ENCODE measurements at places on chromosomes 4 and X.

GRCh38 chrX:8607326-8607725, 124.6 kb downstream of the ANOS1 start:
- DNase-seq: no peak

GRCh38 chrX:134454506-134454905, 5.5 kb upstream of the HPRT1 start:
- no peak for DNase-seq

GRCh38 chr4:140426610-140427105, 790 bp downstream of the CLGN start:
- DNase-seq: no peak

GRCh38 chrX:106948641-106949040, 28.4 kb downstream of the CLDN2 start:
- no peak for DNase-seq

DNA sequence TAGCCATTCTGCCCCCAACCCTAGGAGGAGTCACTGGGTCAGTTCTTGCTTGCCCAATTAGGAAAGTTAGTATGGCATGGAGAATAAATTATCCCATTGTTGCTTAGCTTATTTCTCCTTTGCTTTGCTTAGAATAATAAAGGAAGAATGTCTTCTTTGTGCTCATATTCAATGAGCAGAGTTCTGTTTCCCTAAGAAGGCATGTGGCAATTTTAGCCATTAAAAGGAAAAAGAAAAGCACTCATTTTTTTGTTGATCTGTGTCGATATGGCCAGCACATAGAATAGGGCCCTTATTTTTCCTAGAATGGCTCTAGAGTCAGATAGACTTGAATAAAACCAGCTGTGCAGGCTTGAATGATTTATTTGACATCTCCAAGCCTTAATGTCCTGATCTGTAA, 166.4 kb upstream of the PPARGC1A start:
- DNase-seq: no peak

- DNase-seq: no peak
Measured at GRCh38 chr4:92249541-92249940, 54.2 kb upstream of the GRID2 start.

DNA sequence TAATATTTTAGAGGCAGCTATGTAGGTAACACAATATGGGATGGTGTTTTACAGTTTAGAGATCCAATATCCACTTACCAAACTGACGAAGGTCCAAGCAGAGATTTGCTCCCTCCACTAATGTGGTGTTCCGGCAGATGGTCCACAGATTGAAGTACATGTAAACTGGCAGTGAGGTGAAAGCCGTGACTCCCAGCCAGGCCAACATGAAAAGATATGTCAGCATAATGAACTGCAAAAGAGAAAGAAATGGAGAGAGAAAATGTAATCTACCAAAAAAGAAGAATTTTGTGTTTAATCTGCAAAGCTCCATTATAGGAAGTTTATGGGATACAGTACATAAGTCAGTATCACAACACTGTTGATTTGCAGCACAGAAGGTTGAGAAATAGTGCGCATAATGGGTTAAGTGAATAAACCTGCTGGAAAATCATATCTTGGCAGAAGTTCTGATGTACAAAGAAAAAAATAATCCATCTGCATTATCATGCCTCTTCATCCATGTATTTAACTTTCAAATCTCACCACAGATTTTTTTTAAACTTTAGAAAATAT, 160.2 kb downstream of the GPM6A start:
- no peak for DNase-seq

DNA sequence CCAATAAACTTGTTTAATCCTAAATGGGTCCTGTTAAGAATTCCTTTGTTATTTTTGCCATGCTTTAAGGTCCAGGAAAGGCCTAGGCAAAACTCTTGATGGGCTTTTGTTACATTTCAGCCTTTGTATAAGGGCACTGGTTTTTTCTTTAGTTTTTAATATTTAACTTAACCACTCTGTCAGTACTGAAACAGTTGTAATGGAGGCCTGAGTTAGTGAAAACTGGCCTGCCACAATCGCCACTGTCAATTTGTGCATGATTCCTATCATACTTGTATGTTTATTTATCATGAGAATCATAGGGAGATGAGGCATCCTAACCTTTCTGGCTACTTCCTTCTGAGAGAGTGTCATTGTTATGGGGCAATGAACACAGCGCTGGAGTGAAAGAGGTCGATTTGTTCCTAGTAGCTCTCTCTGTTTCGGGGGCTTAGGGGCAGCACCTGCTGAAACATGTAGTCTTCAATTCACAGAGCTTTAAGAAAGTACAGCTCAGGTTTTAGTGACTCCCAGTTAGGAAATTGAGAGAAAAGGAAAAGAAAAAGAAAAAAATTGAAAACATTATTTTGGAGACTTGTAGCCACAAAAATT, 393.8 kb upstream of the FSTL5 start:
- no peak for DNase-seq

- DNase-seq: no peak
Measured at GRCh38 chrX:87727620-87728019, 210.0 kb downstream of the KLHL4 start.

DNA sequence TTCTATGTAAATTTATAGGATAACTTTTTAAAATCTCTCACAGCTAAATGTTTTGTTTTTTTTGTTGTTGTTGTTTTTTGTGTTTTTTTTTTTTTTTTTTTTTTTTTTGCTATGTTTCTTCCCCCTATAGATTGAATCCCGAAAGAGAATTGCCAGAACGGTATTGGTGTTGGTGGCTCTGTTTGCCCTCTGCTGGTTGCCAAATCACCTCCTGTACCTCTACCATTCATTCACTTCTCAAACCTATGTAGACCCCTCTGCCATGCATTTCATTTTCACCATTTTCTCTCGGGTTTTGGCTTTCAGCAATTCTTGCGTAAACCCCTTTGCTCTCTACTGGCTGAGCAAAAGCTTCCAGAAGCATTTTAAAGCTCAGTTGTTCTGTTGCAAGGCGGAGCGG, 4.1 kb downstream of the BRS3 start:
- DNase-seq: no peak

GRCh38 chrX:133939655-133940302, 45.6 kb downstream of the GPC3 start:
- no peak for DNase-seq

GRCh38 chr4:66451741-66452140, 781.5 kb upstream of the EPHA5 start:
- DNase-seq: no peak

- no peak for DNase-seq
Measured at GRCh38 chr4:148954011-148954749, 512.0 kb upstream of the NR3C2 start.

GRCh38 chrX:111041018-111041462, 55.0 kb upstream of the PAK3 start:
- DNase-seq: no peak

DNA sequence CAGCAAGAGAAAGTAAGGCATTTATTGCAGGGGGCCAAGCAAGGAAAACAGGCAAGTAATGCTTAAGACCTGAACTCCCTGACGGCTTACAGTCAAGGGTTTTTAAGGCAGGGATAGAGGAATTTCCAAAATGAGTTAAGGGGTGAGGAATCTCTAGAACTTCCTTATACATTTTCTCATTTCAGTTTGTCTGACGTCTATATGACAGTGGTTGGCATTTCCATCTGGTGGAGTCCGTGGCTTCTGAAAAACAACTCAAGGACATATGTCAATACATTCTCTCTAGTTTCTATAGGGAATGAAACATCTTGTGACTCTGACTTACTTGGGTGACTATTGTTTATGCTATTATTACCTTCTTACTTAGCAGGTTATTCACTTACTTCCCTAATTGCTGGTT, 19.3 kb upstream of the GUCY2F start:
- no peak for DNase-seq

- DNase-seq: no peak
Measured at GRCh38 chr4:53365121-53365485, 758 bp downstream of the SCFD2 start.

- DNase-seq: no peak
Measured at GRCh38 chrX:50815120-50815519, 1.1 kb upstream of the SHROOM4 start.

- DNase-seq: peak; percentile 57
Measured at GRCh38 chr4:17636696-17637622, 22.5 kb downstream of the MED28 start.

DNA sequence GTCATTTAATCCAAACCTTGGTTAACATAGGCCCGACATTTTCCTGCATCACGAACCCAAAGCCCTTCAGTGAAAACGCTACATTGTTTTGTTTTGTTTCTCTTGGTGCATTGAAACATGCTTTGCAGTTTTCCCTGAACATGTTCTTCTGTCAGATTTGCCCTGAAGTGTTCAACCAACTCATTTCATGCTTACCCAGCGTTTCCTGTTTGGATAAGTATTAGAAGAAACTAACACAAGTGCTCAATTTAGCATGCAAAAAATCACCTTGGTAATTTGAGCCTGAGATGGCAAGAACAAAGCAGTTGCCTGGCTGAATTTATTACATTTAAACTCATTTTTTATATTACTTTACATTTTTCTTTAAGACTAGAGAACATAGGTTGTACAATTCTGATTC, 160.1 kb upstream of the VCX3A start:
- no peak for DNase-seq

GRCh38 chr4:77104791-77105540, 29.2 kb upstream of the CCNI start:
- no peak for DNase-seq

DNA sequence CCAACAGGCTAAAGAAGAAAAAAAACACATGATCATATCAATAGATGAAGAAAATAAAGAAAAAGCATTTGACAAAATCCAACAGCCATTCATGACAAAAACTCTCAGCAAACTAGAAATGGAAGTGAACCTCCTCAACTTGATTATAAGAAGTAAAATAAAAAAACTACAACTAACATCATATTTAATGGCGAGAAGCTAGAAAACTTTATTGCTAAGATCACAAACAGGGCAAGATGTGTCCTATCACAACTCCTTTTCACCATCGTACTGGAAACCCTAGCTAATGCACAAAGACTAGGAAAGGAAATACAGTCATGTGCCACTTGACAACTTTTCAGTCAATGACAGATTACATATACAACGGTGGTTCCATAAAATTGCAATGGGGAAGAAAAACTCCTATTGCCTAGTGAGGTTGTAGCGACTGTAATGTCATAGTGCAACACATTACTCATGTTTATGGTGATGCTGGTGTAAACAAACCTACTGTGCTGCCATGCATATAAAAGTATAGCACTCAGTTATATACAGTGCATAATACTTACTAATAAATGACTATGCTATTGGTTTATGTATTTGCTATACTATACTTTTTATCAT, 12.1 kb upstream of the MANBA start:
- DNase-seq: no peak

DNA sequence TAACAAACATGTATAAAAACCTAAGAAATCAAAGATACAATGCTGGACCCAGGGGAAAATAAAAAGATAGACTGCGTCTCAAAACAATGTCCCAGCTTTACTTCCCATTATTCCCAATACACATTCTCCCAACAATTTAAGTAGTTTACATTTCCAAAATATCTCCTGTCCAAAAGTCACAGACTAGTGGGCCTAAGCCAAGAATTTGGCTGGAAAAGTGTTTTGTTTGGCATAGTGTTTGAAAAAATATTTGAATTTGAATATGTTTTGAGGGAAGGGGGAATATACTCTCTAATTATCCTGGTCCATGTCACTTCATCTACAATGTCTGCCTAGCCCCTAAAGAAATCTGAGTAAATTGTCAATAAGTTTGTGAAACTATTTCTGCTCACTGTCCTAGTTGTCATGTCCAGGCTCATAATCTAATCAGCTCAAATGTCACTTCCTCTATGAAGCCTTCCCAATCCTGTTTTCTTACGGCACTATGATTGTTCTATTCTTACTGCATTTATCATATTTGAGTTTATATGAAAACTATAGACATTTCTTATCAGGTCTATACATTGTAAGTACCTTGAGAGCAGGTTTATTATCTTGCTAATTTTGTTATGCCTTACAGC, 74.4 kb downstream of the SEC24D start:
- DNase-seq: no peak

DNA sequence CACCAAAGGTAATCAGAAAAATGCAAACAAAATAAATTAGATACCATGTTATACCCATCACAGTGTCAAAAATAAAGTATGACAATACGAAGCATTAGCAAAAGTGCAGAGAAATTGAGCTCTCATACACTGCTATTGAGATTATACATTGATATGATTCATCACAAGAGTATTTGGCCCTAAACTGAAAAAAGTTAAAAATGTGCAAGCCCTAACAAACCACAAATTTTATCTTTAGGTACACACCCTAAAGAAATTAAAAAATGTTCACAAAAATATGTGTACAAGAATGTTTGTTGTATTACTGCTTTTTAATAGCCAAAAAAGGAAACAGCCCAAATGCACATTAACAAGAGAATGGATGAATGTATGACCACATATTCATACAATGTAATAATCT, 137.9 kb upstream of the MAGEA10 start:
- no peak for DNase-seq

DNA sequence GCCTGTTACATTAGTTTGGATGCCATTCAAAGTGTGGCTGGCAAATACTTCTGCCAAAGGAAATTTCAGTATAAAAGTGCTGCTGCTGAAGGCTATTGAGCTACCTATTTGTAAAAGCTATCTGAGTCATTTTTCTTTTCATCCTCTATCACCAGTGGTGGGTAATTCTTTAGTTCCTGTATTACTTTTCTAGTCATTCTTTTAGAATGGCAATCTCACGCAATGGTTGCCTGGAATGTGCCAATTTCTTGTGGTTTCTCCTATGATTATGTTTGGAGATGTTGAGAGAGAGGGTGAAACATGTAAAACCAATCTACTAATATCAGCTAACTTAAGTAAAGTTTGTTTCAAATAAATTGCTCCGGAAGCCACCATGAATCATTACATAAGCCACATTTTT, 685.0 kb downstream of the RAPGEF2 start:
- no peak for DNase-seq

DNA sequence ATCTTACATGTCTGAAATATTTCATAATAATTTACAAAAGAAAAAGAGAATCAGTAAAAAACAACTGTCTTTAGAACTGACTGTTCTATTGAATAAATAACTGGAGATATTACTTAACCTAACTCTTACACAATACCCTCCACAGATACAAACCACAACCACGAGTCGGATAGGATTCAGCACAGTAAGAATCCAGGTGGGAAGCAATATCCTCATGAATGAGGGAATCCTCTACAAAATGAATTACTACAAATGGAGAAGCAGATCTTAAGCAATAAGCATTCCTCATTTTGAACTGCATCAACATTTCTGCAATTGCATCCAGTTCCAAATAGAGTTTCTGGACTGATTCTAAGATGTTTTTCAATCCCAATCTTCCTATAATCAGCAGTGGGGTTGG, 227.1 kb downstream of the SH2D1A start:
- DNase-seq: no peak

DNA sequence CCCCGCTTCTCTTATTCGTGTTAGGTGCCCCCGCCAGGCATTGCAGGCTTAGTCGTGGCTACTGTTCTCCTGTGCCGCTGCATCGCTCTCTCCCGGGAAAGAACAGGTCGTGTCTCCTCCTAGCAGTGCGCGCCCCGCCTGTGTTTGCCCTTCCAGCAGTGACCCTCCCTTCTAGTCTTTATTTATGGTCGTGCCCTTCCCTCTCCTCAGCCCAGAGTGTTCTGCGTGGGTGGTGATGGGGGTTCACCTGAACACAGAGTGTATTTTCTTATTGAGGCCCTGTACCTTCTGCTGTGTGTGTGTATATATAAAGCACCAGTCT, 15.2 kb downstream of the USP11 start:
- no peak for DNase-seq

Data from activated CD4-positive, alpha-beta T cell treated with anti-CD3 and anti-CD28 coated beads for 24 hours (primary cell).